ENCODE measurements at places on chromosomes 3 and 15.
A peak's percentile ranks its signal among the peaks of the same experiment; 100 is the strongest.

GRCh38 chr15:86337071-86337470, 257.4 kb downstream of the AGBL1 start:
- no peak for DNase-seq

DNA sequence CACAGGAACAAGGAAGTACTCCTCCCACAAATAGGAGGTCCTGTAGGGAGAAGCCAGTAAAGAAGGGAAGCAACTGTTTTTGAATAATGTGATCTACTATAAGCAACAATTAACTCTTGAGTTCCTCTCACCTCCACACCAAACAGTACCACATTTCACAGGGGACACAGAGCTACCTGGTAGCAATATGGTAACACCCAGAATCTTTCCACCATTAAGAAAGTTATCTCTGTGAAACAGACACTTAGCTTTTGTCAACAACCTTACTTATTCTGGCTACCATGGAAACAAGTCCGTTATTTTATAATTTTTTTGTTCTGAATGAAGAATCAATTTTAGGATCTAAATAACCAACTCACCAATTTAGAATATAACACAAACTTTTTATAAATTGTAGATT, 49.5 kb downstream of the TBL1XR1 start:
- no peak for DNase-seq

DNA sequence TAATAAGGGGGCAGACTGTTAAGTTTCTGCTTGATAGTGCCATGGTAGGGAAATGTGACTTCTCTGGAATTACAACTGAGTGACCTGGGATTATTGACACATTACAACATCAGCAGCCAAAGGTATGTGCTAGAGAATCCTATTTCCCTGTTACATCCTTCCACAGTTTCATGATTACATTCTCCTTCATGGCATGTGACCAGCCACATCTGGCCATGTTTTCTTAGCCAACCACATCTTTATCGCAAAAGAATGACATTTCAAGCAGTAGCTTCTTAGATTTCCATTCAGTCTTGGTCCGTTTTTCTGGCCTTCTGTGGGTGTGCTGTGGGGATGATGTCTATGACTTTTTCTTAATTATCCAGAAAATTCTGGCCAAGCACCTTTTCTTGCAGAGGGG, 45.4 kb upstream of the CTDSPL start:
- DNase-seq, result no peak

DNA sequence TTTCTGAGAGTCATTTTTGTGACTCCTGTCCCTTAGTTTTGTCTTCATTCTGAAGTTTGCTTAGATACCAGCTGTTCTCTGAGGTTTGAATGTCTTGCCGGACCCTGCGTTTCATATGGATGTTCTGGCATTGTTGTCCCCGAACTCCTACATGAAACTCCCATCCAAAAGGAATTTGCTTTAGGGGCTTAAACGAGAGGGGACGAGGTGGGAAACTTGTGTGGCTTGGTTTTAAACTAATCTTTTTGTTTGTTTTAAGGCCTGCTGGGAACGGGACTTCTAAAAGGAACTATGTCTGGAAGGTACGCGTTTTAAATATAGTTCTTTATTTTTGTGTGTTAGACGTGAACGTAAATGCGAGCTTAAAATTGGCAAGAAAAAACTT, 679 bp downstream of the RPL35A start:
- DNase-seq, result no peak

- DNase-seq, result no peak
Measured at GRCh38 chr15:70859998-70860397, 6.0 kb upstream of the LARP6 start.

GRCh38 chr15:100349696-100350433, 8.1 kb upstream of the ADAMTS17 start:
- peak; percentile 39 for DNase-seq

- DNase-seq, result no peak
Measured at GRCh38 chr3:190003681-190004123, 117.0 kb downstream of the P3H2 start.

DNA sequence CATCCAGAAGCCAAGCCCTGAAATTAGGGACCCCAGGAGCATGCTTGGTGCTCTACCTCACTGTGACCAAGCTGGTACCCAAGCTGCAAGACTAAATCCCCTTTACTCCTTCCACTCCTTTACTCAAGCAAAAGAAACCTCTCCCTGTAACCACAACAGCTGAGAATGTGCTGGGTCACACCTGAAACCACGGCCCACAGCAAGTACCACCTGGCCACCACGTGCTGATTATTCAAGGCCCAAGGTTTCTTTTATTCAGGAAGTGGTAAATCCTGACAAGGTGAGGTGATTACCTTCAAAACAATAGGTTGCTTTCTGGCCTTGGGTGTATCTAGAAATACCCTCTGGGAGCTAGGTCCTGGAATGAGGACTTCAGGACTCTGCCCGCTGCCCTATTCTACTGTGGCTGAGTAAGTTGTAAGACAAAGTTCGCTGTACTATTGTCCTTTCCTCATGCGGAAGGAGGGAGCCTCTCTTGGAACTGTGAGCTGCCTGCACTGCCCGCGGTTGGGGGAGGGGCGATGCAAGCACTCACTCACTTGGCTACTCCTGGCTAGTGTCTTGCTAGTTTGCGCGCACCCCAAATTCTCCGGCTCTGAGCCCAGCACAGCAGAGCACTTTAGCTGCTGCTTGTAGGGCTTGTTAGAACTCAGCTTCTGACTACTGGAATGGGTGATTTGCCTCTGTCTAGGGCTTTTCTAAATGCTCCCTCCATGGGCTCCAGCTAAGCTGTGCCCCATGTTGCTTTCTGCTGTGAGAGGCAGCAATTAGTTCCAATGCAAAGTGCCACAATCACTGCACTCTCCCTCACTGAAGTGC, 487.1 kb upstream of the CNTN3 start:
- DNase-seq, result no peak

DNA sequence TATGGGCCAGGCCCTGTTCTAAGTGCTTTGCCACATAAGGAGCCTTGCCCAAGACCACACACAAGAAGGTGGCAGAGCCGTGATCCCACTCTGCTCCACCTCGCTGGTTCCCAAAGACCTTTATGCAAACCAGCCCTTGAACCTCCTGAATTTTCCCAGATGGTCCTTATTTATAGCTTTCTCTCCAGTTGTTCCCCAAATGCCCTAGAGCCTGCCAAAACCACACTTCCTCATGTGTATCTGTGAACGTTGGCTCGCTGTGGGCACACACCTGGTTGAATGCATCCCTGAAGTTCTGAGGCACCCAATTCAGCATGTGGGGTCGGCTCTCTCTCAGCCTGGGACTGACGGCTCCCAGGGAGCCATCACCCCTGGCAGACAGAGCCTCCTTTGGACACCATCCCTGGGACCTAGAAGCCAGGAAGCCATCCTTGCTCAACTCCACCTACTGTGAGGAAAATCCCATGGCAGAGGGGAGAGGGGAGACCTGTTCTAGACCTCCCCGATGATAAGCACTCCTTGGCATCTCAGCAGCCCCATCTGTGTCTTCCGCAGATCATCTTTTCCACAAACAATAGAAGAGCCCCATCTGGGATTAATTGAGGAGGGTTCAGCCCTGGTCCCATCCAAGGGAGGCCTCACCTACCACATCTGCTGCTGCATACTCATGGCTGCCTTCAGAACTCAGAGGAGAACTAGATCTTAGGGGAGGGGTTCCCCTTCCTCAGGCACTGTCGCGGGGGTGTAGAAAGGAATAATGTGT, 42.3 kb upstream of the LIMD1 start:
- DNase-seq, result peak; percentile 36

DNA sequence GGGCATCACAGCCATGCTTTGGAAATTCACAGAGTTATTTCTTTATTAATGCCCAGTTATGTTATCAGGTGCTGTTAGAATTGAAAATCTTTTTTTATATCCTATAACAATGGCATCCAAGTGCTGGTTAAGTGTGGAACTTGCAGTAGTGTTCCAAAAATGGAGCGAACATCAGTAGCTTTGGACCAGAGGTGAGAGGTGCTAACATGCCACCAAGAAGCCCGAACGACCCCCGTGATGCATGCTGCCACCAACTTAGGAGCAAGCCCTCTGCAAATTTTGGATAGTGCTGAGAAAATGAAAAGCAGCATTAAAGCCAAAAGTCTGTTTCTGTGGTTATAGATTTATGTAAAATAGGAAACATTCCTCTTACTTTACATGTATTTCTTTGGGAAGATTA, 24.8 kb downstream of the RBP1 start:
- no peak for DNase-seq

- DNase-seq, result no peak
Measured at GRCh38 chr3:106428565-106428994, 559.8 kb upstream of the CBLB start.

- DNase-seq, result no peak
Measured at GRCh38 chr3:20054549-20054987, 14.3 kb downstream of the KAT2B start.

DNA sequence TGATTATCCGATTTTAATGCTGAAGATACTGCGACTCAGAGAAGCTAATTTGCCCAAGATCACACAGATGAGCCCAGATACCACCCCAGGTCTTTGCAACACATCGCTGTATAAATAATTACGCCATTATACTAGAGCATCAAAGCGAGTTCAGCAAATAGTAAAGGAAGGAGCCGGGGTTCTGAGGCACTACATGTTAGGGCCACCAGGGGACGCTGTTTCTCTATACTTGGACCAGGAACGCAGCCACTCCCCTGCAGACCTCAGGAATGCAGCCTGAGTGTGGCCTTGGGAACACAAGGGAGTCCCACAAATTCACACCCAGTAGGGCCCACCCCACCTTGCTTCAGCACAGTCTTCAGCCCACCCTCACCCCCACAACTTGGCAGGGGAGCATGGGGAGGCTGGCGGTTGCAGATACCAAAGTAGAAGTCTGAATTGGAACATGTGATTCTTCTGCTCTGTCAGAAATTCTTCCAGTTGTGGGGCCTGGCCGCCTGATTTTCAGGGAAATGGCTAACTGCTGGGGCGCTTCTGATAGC, 57.8 kb upstream of the RYK start:
- peak; percentile 35 for DNase-seq

DNA sequence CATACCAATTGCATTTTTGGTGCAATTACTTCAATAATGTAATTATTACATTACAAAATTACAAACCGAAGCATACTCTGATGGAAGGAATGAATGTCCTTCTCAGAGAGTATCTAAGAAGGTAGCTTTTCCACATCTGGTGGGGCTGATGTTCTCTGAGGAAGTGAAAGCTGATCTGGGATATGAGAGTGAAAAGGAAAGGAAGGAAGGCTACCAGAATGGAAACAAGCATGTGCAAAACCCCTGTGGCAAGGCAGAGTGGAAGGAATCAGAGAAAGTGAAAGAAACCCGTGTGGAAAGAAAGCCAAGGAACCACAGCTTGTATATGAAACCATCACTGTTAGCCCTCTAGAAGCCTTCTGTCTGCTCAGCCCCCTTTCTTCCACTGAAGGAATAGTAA, 35.3 kb upstream of the GOLGA8A start:
- DNase-seq, result no peak

DNA sequence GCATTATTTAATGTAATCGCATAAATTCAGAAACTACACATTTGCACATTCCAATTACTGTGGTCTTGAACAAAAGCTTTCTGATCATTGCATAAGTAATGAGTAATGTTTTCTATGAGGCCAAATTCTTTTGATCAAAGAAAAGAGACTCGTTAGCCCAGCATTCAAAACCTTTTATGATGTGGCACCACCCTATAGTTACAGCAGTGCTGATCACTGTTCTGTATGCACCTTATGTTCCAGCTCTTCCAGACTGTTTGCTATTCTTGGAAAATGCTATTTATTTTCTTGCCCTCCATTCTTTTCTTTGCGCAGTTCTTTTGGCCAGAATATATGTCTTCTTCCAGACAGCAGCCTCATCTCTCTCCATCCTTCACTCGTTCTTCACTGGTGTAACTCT, 42.3 kb downstream of the MAP3K13 start:
- no peak for DNase-seq

GRCh38 chr3:27089068-27089467, 280.1 kb downstream of the NEK10 start:
- DNase-seq, result no peak

- DNase-seq, result no peak
Measured at GRCh38 chr3:188043891-188044290, 110.1 kb upstream of the LPP start.

GRCh38 chr3:41044523-41044922, 154.8 kb upstream of the CTNNB1 start:
- DNase-seq, result no peak

GRCh38 chr3:67521053-67521646, 133.3 kb downstream of the SUCLG2 start:
- DNase-seq, result no peak

DNA sequence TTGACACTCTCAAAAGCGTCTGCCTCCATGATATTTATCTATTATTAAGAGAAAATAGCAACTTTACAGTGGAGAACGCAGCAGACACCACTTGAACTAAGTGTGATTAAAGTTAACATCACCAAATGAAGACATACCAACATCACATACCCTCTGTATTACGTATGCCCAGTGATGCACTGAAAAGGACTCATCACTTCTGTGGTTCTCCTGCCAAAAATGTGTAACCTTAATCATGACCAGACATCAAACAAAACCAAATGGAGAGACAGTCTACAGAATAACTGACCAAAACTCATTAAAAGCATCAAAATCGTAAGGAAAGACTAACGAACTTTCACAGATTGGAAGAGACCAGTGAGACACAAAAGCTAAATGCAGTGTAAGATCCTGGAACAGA, 103.2 kb downstream of the PPP2R3A start:
- no peak for DNase-seq

DNA sequence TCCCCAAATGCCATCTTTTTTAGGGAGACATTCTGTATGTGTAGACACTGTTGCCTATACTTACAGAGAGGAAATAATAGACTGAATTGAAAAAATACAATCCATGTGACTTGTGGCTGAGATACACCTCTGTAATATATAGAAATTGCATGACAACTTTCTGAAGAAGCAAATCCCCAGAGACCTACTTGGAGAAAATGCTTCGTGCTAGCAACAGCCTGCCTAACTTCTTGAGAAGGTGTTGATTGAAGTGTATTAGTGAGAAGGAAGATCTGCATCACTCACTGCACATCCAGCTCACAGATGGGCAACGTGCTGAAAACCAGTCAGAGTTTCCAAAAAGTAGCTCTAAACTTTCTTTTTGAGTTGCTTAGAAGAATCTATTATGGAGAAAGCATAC, 404.1 kb downstream of the EPHB1 start:
- DNase-seq, result no peak

DNA sequence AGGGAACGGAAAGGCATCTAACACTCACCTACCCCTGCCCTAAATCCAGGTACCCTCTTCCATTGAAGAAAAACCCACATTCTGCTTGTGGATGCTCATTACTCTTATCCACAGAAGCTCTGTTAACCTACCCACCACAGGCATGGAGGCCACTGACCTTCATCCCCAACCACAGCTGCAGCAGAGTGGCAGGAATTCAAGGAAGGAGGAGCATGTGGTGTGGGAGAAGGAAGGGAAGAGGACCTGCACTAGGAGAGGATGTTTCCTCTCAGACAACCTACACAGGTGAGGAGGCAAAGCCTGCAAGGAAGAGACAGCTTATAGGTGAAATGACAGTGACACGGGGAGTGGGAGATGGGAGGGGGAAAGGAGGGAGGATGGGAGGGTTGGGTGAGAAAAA, 192.5 kb upstream of the TSC22D2 start:
- no peak for DNase-seq

DNA sequence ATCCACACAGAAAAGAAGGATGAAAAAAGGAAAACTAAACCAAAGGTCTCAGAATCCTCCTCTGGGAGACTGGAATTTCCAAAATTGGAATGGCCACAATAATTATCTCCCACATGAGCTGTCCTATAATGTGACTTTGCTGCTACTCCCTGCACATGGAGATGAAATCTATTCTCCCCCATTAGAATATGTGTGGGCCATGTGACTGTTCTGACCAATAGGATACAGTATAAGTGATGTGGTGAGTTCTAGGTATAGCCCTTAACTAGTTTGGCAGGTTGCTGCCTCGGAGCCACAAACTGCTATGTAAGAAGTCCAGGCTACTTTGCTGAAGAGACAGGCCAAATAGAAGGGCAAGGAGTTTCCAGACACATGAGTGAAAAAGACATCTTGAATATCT, 5.2 kb downstream of the TRIM59 start:
- DNase-seq, result no peak

Measured in DMS79 (cell line).